ENCODE measurements at places on chromosomes 1 and 21. TPM values are rescaled to one million over a fixed set of nuclear protein-coding genes. Genes with fewer than 3 reads are reported as not detected.

Gene LPGAT1
- total RNA-seq = 44.2 TPM

Gene GORAB
- 21.8 TPM for total RNA-seq

Gene STYXL2
- total RNA-seq = not detected

Gene ALX3
- total RNA-seq = not detected

Gene PLPPR4
- 0.12 TPM for total RNA-seq

Gene GPR37L1
- 3.1 TPM for total RNA-seq

Gene TNFRSF18
- total RNA-seq = 1.7 TPM

Gene NT5C1A
- total RNA-seq = not detected

Gene PRR9
- total RNA-seq = not detected

Gene CCDC185
- not detected for total RNA-seq

Gene GJA4
- 2.3 TPM for total RNA-seq

Gene KISS1
- total RNA-seq = 0.91 TPM

Gene GOLT1A
- total RNA-seq = 13.6 TPM

Gene MARK1
- 3.3 TPM for total RNA-seq

Gene RHEX
- total RNA-seq = 1.4 TPM

Gene OR2L2
- total RNA-seq = not detected

Gene LAPTM5
- total RNA-seq = 15.8 TPM

Gene EPHA8
- not detected for total RNA-seq

Gene RNF207
- total RNA-seq = 19.4 TPM

Gene TEDDM1
- not detected for total RNA-seq

Gene MEF2D
- 49.9 TPM for total RNA-seq

Gene ALG14
- 11.4 TPM for total RNA-seq

Gene TRIM17
- total RNA-seq = not detected

Gene KIF14
- total RNA-seq = 2.7 TPM

Gene DCST2
- 1.9 TPM for total RNA-seq

Gene AADACL3
- not detected for total RNA-seq

Gene CSF3R
- total RNA-seq = 3.8 TPM

Data from colonic mucosa (tissue), 4 donors.